Activated CD4-positive, alpha-beta T cell treated with anti-CD3 and anti-CD28 coated beads, Interleukin-2, amount 10 ng/mL, durations not matched to agents 7 days and 5 days (primary cell): ENCODE measurements at places on chromosomes 6 and 20. TPM values are rescaled to one million over a fixed set of nuclear protein-coding genes. Genes with fewer than 3 reads are reported as not detected.

- H3K4me3 ChIP-seq: no peak overlapping the region
- peaks cover 27% of the 10 kb centered on the region for H3K4me1 ChIP-seq
- H3K27ac ChIP-seq: no peak overlapping the region
- no peaks in the 10 kb centered on the region for H3K36me3 ChIP-seq
- peaks cover 2% of the 10 kb centered on the region for H3K27me3 ChIP-seq
- DNase-seq: no peak
These were observed 73.1 kb downstream of the PLEKHG1 start for GRCh38 chr6:150672800-150673199.

GRCh38 chr6:78523622-78524021 is 343.7 kb upstream of the IRAK1BP1 start:
- no peaks in the 10 kb centered on the region for H3K36me3 ChIP-seq
- H3K27ac ChIP-seq: no peak overlapping the region
- DNase-seq: no peak

DNA sequence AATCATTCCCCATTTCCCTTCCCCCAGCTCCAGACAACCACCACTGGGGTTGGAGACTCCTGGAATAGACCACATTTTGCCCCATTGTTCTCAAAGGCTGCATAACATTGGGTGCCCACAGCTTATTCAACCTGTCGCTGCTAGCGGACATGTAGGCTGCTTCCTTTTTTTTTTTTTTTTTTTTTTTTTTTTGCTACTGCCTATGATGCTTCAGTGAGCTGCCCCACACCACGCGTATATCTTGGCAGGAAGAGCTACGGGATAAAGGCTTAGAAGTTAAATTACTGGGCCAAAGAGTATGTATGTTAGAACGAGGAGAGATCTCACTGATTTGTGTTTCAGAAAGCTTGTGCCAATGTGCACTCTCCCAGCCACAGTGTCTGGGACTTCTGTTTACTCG is 7.0 kb downstream of the LBP start:
- H3K4me3 ChIP-seq: no peak overlapping the region
- H3K36me3 ChIP-seq: no peaks in the 10 kb centered on the region

GRCh38 chr6:166127624-166128472 is 39.8 kb downstream of the TBXT start:
- H3K27me3 ChIP-seq: peaks cover 23% of the 10 kb centered on the region
- DNase-seq: no peak
- no peaks in the 10 kb centered on the region for H3K4me1 ChIP-seq
- no peak overlapping the region for H3K4me3 ChIP-seq
- H3K27ac ChIP-seq: no peak overlapping the region

GRCh38 chr6:111984081-111984480 is 69.8 kb upstream of the CCN6 start:
- DNase-seq: no peak
- no peak overlapping the region for H3K27ac ChIP-seq
- H3K27me3 ChIP-seq: no peaks in the 10 kb centered on the region
- H3K36me3 ChIP-seq: peaks cover 14% of the 10 kb centered on the region

GRCh38 chr6:25229671-25230321 is 49.4 kb upstream of the CARMIL1 start:
- no peak for DNase-seq
- H3K4me3 ChIP-seq: no peak overlapping the region
- H3K27ac ChIP-seq: no peak overlapping the region

DNA sequence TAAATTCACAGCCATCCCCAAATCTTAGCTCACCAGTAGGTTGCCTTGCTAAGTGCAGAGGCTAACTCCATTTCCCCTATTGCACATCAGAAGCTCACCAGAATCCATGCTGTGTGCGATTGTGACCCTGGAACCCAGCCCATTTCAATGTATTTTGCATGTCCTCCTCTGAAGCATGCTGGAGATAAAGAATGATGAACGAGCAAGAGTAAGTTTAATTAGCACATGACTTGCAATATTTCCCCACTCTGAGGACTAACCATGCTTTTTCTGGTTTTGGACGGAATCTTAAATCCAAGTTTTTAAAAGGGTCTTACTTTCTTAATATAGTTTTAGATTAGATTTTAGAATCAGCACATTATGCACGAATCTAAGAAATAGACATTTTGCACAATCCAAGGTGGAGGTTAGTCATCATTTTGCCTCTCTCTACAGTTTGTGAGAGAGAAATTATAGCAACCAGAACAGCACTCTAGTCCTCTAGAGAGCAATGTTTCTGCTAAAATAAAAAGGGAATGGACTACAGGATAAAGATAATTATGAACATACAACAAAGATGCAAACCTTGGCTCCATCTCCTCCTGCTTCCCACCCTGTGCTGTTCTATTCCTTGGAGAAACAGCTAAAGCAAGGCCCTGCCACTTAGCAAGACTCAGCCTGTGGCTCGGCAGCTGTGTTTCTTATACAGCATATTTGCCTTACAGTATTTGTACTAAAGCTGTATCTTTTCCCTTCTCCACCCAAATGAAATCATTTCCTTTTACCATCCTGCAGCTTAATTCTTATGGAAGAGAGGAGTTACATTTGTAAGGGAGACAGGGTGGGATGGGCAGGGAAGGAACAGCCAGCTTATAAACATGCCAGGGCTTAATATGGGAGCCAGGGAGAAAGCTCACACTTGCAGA is 24.9 kb upstream of the LAMA4 start:
- H3K36me3 ChIP-seq: no peaks in the 10 kb centered on the region
- no peak overlapping the region for H3K4me3 ChIP-seq
- no peak for DNase-seq
- no peak overlapping the region for H3K27ac ChIP-seq
- H3K4me1 ChIP-seq: no peaks in the 10 kb centered on the region

GRCh38 chr20:41617059-41617901 is 897 bp downstream of the CHD6 start:
- H3K4me3 ChIP-seq: peak overlapping the region; percentile 86
- peak; percentile 51 for DNase-seq
- H3K27ac ChIP-seq: peak overlapping the region; percentile 87
- H3K4me1 ChIP-seq: peaks cover 40% of the 10 kb centered on the region
- peaks cover 2% of the 10 kb centered on the region for H3K36me3 ChIP-seq

- H3K4me3 ChIP-seq: no peak overlapping the region
- H3K27ac ChIP-seq: no peak overlapping the region
- peaks cover 28% of the 10 kb centered on the region for H3K27me3 ChIP-seq
- peaks cover 5% of the 10 kb centered on the region for H3K4me1 ChIP-seq
- no peaks in the 10 kb centered on the region for H3K36me3 ChIP-seq
These were observed 2.5 kb upstream of the PTPRT start for GRCh38 chr20:43191946-43192863.

DNA sequence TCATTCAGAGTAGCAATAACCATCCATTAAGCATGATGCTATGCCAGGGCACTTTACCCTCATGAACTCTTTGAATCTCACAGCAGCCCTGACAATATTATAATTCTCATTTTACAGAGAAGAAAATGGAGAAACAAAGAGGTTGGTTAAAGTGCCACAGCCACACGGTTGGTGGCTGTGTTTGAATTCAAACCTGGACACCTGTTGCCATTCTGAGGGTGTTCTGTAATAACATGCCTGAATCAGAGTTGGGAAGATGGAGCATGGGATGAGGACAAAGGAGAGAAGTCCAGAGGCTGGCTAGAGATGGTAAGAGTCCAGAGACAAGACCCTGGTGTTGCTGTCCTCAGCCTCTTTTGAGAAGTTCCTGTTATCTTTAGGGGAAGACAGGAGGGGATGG is 127.7 kb downstream of the DHX35 start:
- H3K4me3 ChIP-seq: no peak overlapping the region
- DNase-seq: no peak
- H3K27me3 ChIP-seq: peaks cover 6% of the 10 kb centered on the region
- H3K36me3 ChIP-seq: no peaks in the 10 kb centered on the region
- no peak overlapping the region for H3K27ac ChIP-seq

- peak overlapping the region; percentile 94 for H3K27ac ChIP-seq
- H3K27me3 ChIP-seq: peaks cover 5% of the 10 kb centered on the region
- peak overlapping the region; percentile 97 for H3K4me3 ChIP-seq
- H3K4me1 ChIP-seq: peaks cover 58% of the 10 kb centered on the region
- peaks cover 36% of the 10 kb centered on the region for H3K36me3 ChIP-seq
These were observed 2.1 kb downstream of the MYLIP start for GRCh38 chr6:16130932-16131387.

The SLC35B2 gene
- total RNA-seq: 29.5 TPM

The TMC2 gene
- total RNA-seq: not detected

The PNRC1 gene
- total RNA-seq: 111 TPM

The NFATC2 gene
- total RNA-seq: 62.0 TPM

The SFTA2 gene
- total RNA-seq: not detected

The CD93 gene
- 1.7 TPM for total RNA-seq

The COX4I2 gene
- total RNA-seq: not detected

The HTR1E gene
- total RNA-seq: not detected

The OPN5 gene
- not detected for total RNA-seq

The ZNF133 gene
- total RNA-seq: 9.4 TPM
